ENCODE measurements at places on chromosomes 3 and 15.

DNA sequence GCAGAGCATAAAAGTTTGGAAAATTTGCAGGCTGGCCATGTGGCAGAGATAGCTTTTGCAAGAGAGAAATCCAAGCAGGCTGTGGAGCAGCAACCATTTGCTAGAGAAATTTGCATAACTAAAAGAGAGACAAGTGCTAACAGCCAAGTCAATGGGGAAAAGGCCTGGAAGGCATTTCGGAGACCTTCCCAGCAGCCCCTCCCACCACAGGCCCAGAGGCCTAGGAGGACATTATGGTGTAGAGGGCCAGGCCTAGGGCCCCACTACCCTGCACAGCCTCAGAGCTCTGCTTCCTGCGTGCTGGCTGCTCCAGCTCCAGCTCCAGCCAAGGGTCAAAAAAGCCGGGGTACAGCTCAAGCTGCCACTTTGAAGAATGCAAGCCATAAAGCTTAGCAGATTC lies 82.7 kb downstream of the MYO5A start:
- DNase-seq, result no peak

GRCh38 chr3:14237457-14237856 lies 58.8 kb downstream of the LSM3 start:
- no peak for DNase-seq

DNA sequence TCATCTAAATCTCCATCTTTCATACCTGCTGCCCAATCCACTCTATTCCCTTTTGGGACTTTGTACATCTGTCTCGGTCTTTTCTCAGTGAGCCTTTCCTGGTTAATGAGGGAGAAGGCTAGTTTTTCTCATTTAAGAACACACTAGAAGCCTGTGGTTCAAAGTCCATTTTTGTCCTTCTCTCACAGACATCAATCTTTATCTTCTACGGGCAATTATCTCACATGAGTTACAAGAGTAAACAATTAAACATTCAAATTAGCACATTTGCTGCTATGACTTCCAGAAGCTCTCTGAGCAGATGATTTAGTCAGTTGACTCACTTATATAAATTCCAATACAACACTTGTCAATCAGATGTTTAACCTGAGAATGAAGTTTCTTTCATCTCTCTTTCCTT lies 49.3 kb upstream of the KBTBD8 start:
- no peak for DNase-seq

GRCh38 chr15:51267051-51267702 lies 71.2 kb downstream of the CYP19A1 start:
- no peak for DNase-seq

DNA sequence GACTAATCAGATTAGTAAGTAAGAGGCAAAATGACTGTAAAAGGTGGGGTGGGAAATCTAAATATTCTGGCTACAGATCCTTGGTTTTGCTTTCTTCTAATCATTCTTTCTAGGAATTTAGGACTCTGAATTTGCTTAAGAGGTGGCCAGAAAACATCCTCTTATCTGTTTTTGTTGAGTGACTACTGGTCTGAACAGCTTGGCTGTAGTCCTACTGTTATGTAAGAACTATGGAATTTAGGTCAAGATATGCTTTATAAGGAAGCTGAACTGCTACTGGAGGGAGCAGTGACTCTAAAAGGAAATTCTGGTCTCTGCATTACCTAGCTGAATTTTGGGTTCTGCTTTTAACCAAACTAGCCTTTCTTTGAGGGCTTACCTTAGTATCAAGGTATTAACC lies 33.5 kb upstream of the CSPG5 start:
- DNase-seq, result no peak

DNA sequence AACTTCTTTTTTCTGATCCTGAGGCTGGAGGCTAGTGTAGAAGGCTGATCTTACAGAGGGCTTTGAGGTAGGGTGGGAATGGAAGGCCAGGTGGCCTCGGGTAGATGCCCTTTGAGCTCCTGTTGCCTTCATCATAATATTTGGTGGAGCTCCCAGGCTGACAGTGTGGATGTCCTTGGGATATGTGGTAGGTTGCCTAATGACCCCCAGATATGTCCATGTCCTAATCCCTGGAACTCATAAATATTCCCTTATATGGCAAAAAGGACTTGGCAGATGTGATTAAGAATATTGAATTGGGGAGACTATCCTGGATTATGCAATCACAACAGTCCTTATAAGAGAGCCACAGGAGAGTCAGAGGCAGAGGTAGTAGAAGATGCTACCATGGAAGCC lies 5.5 kb downstream of the ADAMTSL3 start:
- DNase-seq, result no peak

DNA sequence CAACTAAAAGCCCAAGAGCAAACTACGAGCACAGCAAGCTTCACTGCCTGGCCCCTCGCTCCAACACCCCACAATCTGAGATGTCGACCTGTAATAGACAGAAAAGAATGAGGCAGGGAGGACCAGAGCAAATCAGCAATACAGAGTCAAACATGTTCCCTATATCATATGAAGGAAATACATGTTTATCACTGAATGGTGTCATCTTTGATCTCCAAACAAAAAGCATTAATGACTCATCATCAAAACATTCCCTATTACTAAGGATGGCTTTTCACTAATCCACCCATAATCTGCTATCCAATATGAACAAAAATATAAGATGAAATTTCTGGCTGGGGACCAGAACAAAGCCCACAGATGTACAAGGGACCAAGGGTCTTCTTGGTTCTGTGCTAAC lies 34.7 kb downstream of the MYO5A start:
- DNase-seq, result no peak
